ENCODE measurements at places on chromosomes 3 and 15.

DNA sequence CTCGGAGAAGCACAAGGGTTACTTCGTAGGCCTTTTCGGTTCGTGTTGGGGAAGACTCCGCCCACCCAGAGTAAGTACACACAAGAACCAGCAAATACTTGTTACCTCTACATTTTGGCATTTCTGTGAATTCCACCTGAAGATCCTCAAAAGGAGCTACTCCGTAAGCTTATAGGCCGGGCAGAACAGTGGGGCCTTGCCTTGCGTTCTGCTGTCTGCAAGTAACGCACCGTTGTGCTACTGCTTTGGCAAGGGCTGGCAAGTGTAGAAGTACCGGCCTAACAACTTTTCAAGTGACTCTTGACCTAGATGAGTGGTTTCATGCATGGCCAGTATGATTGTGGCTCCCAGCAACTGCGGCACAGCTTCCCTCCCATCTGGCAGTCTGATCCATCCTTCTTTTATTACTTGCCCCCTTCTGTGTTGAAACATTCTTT, 6.4 kb upstream of the DNAAF4 start:
- H3K27ac ChIP-seq: no peak overlapping the region
- peaks cover 3% of the 10 kb centered on the region for H3K27me3 ChIP-seq
- no peak for DNase-seq
- no peak overlapping the region for H3K4me3 ChIP-seq
- no peaks in the 10 kb centered on the region for H3K4me1 ChIP-seq

GRCh38 chr3:108250626-108251025, 28.4 kb upstream of the IFT57 start:
- peaks cover 3% of the 10 kb centered on the region for H3K4me1 ChIP-seq
- H3K36me3 ChIP-seq: no peaks in the 10 kb centered on the region
- H3K27me3 ChIP-seq: no peaks in the 10 kb centered on the region
- no peak overlapping the region for H3K4me3 ChIP-seq

- DNase-seq: peak; percentile 40
- H3K4me1 ChIP-seq: peaks cover 39% of the 10 kb centered on the region
- H3K36me3 ChIP-seq: peaks cover 9% of the 10 kb centered on the region
- peak overlapping the region; percentile 22 for H3K4me3 ChIP-seq
Observed at GRCh38 chr3:27357665-27358258, 11.4 kb downstream of the NEK10 start.

DNA sequence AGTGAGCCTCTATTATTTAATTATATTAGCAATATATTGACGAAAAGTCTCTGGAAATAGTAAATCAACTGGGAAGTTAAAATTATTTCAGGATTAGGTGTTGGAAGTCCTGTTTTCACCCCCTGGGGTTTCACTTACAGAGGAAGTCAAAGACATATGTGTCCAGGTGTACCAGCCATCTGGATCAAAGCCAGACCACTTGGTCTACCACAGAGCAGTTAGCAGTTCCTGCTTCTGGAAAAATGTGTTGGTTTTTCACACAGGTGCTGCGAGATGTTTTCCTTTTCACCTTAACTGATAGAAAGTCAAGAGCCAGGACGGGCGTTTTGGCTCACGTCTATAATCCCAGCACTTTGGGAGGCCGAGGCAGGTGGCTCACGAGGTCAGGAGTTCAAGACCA, 13.1 kb downstream of the MME start:
- H3K4me1 ChIP-seq: no peaks in the 10 kb centered on the region
- H3K27ac ChIP-seq: no peak overlapping the region
- H3K4me3 ChIP-seq: no peak overlapping the region
- H3K36me3 ChIP-seq: no peaks in the 10 kb centered on the region
- no peaks in the 10 kb centered on the region for H3K27me3 ChIP-seq

DNA sequence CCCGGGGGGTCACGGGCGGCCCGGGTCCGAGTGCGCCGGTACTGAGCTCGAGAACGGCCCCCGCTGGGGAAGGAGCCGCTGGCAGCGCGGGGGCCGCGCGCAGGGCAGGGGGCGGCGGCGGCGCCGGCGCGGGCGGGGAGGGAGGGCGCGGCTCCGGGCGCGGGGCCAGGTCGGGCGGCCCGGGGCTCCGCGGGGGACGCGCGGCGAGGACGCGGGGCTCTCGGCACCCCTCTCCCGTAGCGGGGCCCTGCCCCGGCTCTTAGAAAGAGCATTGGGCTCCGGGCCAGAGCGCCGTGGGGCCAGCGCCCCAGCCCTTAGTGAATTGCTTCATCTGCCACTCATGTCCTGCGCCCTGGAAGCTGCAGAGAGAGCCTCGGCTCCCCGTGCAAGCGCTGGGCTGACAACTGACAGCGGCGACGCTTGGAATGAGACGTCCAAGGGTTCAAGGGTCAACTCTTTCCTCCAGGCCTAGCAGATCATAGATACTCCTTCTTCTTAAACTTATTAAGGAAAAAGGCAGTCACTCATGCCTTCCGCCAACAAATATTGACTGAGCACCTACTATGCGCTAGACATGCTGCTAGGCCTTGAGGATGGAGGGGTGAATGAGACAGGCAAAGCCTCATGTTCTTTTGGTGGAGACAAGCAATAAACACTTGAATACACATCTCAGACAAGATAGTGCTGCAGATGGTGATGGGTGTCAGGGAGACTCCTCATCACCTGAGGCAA, 140.8 kb downstream of the SMAD6 start:
- H3K27me3 ChIP-seq: peaks cover 50% of the 10 kb centered on the region
- H3K27ac ChIP-seq: no peak overlapping the region
- no peaks in the 10 kb centered on the region for H3K4me1 ChIP-seq
- no peaks in the 10 kb centered on the region for H3K36me3 ChIP-seq
- DNase-seq: no peak

DNA sequence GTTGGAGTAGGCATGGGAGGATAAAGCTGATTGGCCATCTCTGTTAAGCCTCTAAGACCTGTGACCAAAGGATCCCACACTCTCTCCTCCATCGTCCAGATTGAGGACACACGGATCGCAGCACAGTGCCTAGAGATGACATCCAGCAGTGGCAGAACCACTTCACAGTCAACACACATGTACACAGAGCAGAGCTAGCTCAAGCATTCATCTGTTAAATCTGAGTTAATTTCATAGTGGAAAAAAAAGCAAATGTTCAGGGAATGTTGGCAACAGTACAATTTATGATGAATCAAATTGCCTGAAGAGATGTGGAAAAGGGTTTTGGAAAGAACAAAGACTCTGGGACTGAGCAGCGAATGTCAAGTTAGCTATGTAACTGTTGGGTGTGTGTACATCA, 108.1 kb upstream of the PLAAT1 start:
- DNase-seq: no peak
- H3K27me3 ChIP-seq: no peaks in the 10 kb centered on the region
- no peak overlapping the region for H3K4me3 ChIP-seq
- H3K4me1 ChIP-seq: no peaks in the 10 kb centered on the region
- H3K27ac ChIP-seq: no peak overlapping the region
- no peaks in the 10 kb centered on the region for H3K36me3 ChIP-seq

GRCh38 chr15:26882112-26882511, 15.2 kb downstream of the GABRA5 start:
- no peak for DNase-seq
- H3K27me3 ChIP-seq: no peaks in the 10 kb centered on the region
- H3K27ac ChIP-seq: no peak overlapping the region
- H3K4me1 ChIP-seq: no peaks in the 10 kb centered on the region

DNA sequence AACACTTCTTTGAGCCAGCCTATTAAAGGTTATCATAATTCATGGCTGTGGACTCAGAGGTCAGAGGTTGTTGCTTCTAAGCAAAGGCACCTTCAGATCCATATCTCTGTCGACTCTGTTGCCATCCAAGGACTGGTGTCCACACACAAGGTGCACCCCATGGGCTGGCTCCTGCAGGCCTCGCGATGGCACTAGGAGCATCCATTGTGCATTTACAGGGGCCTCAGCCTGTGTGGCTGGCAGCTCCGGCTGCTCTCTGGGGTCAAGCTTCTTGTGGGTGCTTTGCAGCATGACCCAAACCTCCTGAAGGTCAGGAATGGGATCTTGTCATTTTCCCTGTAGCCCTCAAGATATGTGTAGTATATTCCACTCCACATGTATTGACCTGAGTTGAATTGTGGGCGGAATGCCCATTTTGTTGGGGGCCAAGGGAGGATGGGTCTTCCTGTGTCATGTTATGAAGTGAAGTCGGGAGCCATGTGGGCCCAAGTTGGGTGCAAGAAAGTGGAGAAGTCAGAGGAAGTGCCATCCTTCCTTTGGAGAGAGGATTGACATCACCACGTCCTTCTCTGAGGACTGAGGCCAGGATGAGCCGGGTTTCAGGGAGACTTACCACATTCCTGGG, 43.9 kb downstream of the CHDH start:
- no peak overlapping the region for H3K27ac ChIP-seq
- no peaks in the 10 kb centered on the region for H3K36me3 ChIP-seq
- DNase-seq: no peak
- no peaks in the 10 kb centered on the region for H3K4me1 ChIP-seq
- peaks cover 12% of the 10 kb centered on the region for H3K27me3 ChIP-seq

DNA sequence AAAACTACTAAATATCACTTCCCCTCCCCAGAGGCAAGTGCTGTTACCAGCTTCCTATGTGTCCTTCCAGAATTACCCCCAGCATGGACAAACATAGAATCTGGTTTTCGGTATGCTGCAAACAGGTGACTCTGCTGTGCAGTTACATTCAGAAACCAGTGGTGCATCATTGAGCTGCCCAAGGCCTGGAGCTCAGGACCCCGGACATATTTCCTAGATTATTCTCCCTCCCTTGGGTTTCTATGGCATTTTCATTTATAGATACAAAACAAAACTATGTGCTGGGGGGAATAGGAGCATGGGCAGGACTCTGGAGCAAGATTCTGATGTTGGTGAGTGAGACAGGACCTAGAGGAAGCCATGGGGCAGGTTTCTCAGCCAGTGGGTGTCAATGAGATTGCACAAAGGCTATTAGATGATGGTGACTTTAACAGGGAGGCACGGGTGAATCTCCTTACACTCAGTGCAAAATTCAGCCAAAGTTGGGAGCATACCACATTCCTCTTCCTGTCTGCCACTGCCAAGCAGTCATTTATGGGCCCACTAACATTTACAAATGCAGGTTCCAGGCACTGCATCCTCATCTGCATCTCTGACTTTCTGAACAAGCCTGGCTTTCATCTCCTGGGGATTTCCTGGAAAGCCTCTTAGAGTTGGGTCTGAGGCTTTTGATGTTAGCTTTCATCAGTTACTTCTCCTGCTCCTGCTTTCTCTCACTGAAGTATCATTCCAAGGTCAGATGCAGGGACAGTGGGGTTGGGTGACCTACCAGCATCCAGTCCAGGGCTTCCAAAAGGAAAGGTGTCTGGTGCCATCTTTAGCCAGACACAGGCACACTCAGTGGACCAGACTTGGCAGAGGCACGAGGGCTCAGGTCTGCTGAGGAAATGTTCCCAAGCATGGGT, 44.5 kb downstream of the CMTM7 start:
- peaks cover 59% of the 10 kb centered on the region for H3K4me1 ChIP-seq
- H3K27me3 ChIP-seq: no peaks in the 10 kb centered on the region
- no peak for DNase-seq
- H3K4me3 ChIP-seq: peak overlapping the region; percentile 47

- DNase-seq: peak; percentile 41
- H3K27me3 ChIP-seq: peaks cover 17% of the 10 kb centered on the region
- peak overlapping the region; percentile 10 for H3K4me3 ChIP-seq
- peaks cover 17% of the 10 kb centered on the region for H3K4me1 ChIP-seq
- H3K36me3 ChIP-seq: no peaks in the 10 kb centered on the region
Observed at GRCh38 chr3:13544293-13544831, 4.6 kb upstream of the FBLN2 start.

DNA sequence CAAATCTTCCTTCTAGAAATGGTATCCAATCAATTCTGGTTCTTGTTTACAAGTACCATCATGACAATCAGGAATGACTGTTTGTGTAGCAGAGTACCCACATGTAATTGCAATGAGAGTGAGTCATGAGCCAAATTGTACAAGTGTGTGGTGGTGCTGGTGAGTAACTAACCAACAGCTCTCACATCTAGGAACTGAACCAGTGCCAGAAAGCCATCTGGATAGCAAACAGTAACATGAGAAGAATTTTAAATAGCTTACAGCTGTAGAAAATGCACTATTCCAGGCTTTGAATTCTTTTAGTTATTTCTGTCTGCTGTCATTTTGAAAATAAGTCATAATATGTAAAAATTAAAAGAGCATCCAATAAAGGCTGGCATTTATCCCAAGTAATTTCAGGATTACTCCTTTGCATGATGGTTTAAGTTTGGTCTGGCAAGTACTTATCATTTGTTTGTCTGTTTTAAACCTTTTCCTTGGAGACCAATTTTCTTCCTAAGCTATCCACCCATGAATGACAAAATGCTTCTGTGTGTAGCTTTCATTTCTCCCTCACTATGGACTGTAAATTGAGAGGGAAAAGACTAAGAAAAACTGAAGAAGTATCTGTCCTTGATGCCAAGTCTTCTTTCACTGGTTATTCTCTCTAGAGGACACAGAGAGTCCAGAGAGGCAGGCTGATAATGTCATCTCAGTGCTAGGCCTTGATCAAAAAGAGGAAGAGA, 60.0 kb downstream of the PIK3CB start:
- H3K27me3 ChIP-seq: no peaks in the 10 kb centered on the region
- H3K36me3 ChIP-seq: peaks cover 11% of the 10 kb centered on the region
- H3K4me3 ChIP-seq: no peak overlapping the region
- peak; percentile 42 for DNase-seq
- no peak overlapping the region for H3K27ac ChIP-seq

GRCh38 chr15:25065876-25066275, 111.1 kb downstream of the SNRPN start:
- H3K4me3 ChIP-seq: no peak overlapping the region
- no peak overlapping the region for H3K27ac ChIP-seq
- H3K36me3 ChIP-seq: peaks cover 98% of the 10 kb centered on the region
- H3K4me1 ChIP-seq: no peaks in the 10 kb centered on the region

- H3K27me3 ChIP-seq: peaks cover 9% of the 10 kb centered on the region
- peaks cover 20% of the 10 kb centered on the region for H3K4me1 ChIP-seq
- H3K36me3 ChIP-seq: peaks cover 1% of the 10 kb centered on the region
- no peak overlapping the region for H3K27ac ChIP-seq
Observed at GRCh38 chr3:11136830-11137626, 17.3 kb upstream of the HRH1 start.

- no peak overlapping the region for H3K27ac ChIP-seq
- no peak for DNase-seq
- H3K4me1 ChIP-seq: no peaks in the 10 kb centered on the region
- no peak overlapping the region for H3K4me3 ChIP-seq
Observed at GRCh38 chr3:169237201-169237600, 426.3 kb downstream of the MECOM start.

DNA sequence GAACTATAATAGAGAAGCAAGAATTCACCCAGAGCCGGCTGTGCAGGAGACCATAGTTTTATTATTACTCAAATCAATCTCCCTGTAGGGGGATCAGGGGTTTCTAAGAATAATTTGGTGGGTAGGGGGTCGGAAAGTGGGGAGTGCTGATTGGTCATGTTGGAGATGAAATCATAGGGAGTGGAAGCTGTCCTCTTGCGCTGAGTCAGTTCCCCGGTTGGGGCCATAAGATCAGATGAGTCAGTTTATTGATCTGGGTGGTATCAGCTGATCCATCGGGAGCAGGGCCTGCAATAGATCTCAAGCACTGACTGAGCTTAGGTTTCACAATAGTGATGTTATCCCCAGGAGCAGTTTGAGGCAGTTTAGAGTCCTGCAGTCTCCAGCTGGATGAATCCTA, 97.0 kb upstream of the SNRPN start:
- H3K27me3 ChIP-seq: no peaks in the 10 kb centered on the region
- no peak overlapping the region for H3K27ac ChIP-seq
- no peak for DNase-seq
- no peak overlapping the region for H3K4me3 ChIP-seq
- H3K36me3 ChIP-seq: no peaks in the 10 kb centered on the region
- H3K4me1 ChIP-seq: no peaks in the 10 kb centered on the region

All from T-helper 2 cell treated with Interferon-gamma antibody and Interleukin-4, amounts not matched to agents 5 μg/mL and 100 μg/mL, for 36 hours (primary cell).